Chondrocyte (in vitro differentiated cells): ENCODE measurements at places on chromosomes 4 and X. TPM values are rescaled to one million over a fixed set of nuclear protein-coding genes. Genes with fewer than 3 reads are reported as not detected.
A peak's percentile ranks its signal among the peaks of the same experiment; 100 is the strongest.

Gene DDX53
- not detected in 3 replicates for total RNA-seq

Gene ASMTL
- 19.6 to 29.0 TPM (median 20.2 TPM) in 3 replicates for total RNA-seq

Gene SLITRK4
- 0.82 to 2.4 TPM (median 2.1 TPM) in 3 replicates for total RNA-seq

- no peak overlapping the region for H3K27ac ChIP-seq
- H3K4me1 ChIP-seq = peaks cover 3% of the 10 kb centered on the region
- no peak overlapping the region for H3K4me3 ChIP-seq
- peaks cover 8% of the 10 kb centered on the region for H3K36me3 ChIP-seq
- DNase-seq = no peak
- H3K27me3 ChIP-seq = no peaks in the 10 kb centered on the region
These were observed 12.2 kb upstream of the PGRMC2 start for GRCh38 chr4:128299848-128300247.

GRCh38 chr4:99205153-99205979 is 13.7 kb downstream of the ADH6 start:
- peaks cover 77% of the 10 kb centered on the region for H3K4me1 ChIP-seq
- no peak overlapping the region for H3K4me3 ChIP-seq
- H3K27ac ChIP-seq = peak overlapping the region; percentile 34
- no peaks in the 10 kb centered on the region for H3K36me3 ChIP-seq
- DNase-seq = no peak

GRCh38 chrX:44742480-44743155 is 101.2 kb upstream of the DUSP21 start:
- H3K27me3 ChIP-seq = no peaks in the 10 kb centered on the region
- H3K27ac ChIP-seq = no peak overlapping the region
- no peaks in the 10 kb centered on the region for H3K4me1 ChIP-seq

- no peak overlapping the region for H3K27ac ChIP-seq
- no peak for DNase-seq
- H3K36me3 ChIP-seq = peaks cover 1% of the 10 kb centered on the region
- H3K27me3 ChIP-seq = no peaks in the 10 kb centered on the region
- H3K4me1 ChIP-seq = peaks cover 34% of the 10 kb centered on the region
These were observed 6.7 kb downstream of the GPR34 start for GRCh38 chrX:41695426-41695825.

DNA sequence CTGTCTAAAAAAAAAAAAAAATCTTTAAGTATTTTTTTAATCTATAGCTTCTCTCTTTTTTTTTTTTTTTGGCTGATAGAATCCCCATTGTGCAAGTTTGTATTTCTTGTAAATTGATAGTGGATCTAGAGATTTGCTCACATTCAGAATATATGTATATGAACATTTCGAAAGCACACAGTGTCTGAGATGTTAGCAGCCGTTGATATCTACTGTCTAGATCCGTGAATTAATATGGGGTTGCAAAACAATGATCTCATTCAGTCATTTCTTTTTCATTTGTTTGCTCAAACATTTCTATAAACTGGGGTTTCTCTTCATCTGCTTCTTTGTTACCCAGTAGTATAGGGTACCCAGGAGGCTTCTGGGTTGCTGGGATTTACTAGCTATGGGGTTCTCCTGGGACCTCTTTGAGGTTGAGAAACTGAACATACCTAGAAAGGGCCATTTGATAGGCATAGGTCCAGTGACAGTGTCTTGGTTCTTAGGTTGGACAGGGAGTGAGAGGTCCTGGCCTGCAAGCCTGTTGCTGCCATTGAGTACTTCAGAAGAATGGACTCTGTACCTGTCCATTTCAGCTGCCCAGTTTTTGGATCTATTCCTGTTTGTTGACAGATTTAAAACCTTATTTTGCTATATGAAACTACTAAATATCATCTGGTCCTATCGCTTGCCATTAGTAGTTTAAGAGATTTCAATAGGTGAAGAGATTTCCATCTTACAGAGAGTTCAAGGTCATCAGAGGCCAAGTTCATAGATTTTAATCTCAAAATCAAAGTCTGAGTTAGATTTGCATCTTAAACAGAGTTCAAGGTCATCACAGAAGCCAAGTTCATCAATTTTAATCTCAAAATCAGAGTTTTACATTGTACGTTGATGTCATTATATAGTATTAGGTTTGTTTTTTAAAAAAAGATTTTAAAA is 50.8 kb downstream of the WWC2 start:
- H3K36me3 ChIP-seq = no peaks in the 10 kb centered on the region
- no peak for DNase-seq

DNA sequence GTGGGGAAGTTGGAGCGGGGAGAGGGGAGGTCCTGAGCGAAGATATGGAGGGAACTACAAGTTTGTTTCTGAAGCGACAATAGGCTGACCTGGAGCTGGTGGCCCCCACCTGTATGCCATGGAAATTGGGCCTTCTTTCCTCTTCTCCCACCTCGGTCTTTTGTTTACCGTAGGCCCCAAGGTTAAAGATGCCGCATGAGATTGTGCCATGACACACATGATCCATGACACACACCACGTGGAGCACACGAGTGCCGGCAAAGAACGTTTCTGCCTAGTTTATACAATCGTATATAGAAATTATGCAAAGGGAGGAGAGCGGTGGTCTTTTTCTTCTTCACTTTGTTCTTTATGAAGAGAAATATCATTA is 408 bp downstream of the TMEM33 start:
- DNase-seq = no peak
- H3K4me3 ChIP-seq = peak overlapping the region; percentile 99
- peaks cover 14% of the 10 kb centered on the region for H3K27me3 ChIP-seq
- H3K36me3 ChIP-seq = peaks cover 4% of the 10 kb centered on the region

DNA sequence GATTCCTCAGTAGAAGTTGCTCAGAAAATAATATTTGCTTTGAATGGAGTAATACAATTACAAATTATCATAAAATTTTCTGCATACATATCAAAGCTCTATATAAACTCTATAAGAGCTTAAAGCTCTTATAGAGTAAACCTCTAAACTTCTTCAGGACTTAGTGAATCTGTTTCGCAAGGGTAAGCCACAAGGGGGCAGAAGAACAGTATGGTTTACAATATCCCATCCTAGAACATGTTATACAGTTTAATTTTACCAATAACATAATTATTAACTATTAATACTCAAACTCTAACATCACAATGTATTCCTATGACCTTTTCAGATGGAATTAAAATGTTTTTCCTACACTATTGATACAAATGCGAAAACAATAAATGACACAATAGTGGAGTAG is 33.8 kb upstream of the SPANXN1 start:
- no peaks in the 10 kb centered on the region for H3K4me1 ChIP-seq
- DNase-seq = no peak
- H3K27me3 ChIP-seq = no peaks in the 10 kb centered on the region
- H3K36me3 ChIP-seq = no peaks in the 10 kb centered on the region
- H3K27ac ChIP-seq = no peak overlapping the region

- no peak overlapping the region for H3K4me3 ChIP-seq
- peaks cover 20% of the 10 kb centered on the region for H3K4me1 ChIP-seq
- no peaks in the 10 kb centered on the region for H3K27me3 ChIP-seq
- peaks cover 8% of the 10 kb centered on the region for H3K36me3 ChIP-seq
- no peak for DNase-seq
These were observed 108.3 kb upstream of the MED14 start for GRCh38 chrX:40843643-40844042.

GRCh38 chrX:3520982-3521381 is 174.5 kb upstream of the MXRA5 start:
- H3K27ac ChIP-seq = no peak overlapping the region
- no peaks in the 10 kb centered on the region for H3K36me3 ChIP-seq
- H3K4me3 ChIP-seq = peak overlapping the region; percentile 45
- H3K27me3 ChIP-seq = no peaks in the 10 kb centered on the region
- DNase-seq = no peak
- peaks cover 25% of the 10 kb centered on the region for H3K4me1 ChIP-seq

DNA sequence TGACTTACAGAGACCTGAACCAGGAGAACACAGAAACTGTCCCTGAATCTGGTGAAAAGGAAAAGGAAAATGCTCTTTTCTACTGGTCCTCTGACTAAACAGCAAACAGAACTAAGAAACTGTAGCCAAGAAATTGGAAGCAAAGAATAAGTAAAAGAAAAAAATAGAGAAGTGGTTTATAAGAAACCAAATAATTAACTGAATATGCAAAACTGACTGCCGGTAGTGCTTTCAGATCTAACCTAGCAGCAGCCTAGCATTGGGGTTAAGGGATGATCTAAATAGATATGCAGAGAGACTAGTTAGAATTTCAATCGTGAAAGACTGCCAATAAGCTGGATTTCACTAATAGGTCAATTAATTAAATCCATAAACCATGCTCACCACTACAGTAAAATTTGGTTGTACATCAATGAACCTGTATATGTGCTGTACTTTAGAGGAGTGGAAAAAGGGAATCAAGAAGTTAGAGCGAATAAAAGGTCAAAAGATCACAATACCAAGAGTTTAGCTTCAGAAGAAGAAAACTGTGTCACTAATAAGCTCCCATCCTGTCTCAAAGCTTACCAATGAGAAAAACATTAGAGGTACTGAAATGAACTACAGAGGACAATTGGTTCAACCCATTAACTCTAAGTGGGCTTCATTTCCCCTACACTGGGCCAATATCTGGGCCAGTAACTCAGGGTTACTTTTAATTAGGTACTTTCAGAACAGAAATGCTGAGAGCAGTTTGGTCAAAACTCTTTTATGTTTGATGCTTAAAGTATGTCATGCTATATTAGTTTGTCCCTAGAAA is 53.6 kb downstream of the KLHL13 start:
- no peak overlapping the region for H3K4me3 ChIP-seq
- DNase-seq = no peak
- no peaks in the 10 kb centered on the region for H3K36me3 ChIP-seq
- H3K27ac ChIP-seq = no peak overlapping the region
- no peaks in the 10 kb centered on the region for H3K4me1 ChIP-seq

- peaks cover 7% of the 10 kb centered on the region for H3K4me1 ChIP-seq
- DNase-seq = peak; percentile 84
- no peak overlapping the region for H3K27ac ChIP-seq
- H3K27me3 ChIP-seq = no peaks in the 10 kb centered on the region
These were observed 22.4 kb upstream of the SULT1B1 start for GRCh38 chr4:69782651-69783310.

- no peak for DNase-seq
- peaks cover 43% of the 10 kb centered on the region for H3K4me1 ChIP-seq
- H3K27me3 ChIP-seq = no peaks in the 10 kb centered on the region
- H3K27ac ChIP-seq = peak overlapping the region; percentile 80
These were observed 22.9 kb downstream of the SHISA3 start for GRCh38 chr4:42420140-42420539.

GRCh38 chr4:29711226-29711625 is 1008.9 kb upstream of the PCDH7 start:
- H3K27me3 ChIP-seq = no peaks in the 10 kb centered on the region
- H3K4me1 ChIP-seq = peaks cover 4% of the 10 kb centered on the region
- H3K4me3 ChIP-seq = no peak overlapping the region
- no peak for DNase-seq

- no peak for DNase-seq
- H3K36me3 ChIP-seq = peaks cover 2% of the 10 kb centered on the region
- no peak overlapping the region for H3K4me3 ChIP-seq
- H3K27me3 ChIP-seq = no peaks in the 10 kb centered on the region
- no peak overlapping the region for H3K27ac ChIP-seq
These were observed 63.7 kb downstream of the ANK2 start for GRCh38 chr4:113113151-113113550.

- peaks cover 10% of the 10 kb centered on the region for H3K4me1 ChIP-seq
- DNase-seq = no peak
- no peaks in the 10 kb centered on the region for H3K27me3 ChIP-seq
These were observed 269.3 kb upstream of the ADGRL3 start for GRCh38 chr4:60930866-60931265.

DNA sequence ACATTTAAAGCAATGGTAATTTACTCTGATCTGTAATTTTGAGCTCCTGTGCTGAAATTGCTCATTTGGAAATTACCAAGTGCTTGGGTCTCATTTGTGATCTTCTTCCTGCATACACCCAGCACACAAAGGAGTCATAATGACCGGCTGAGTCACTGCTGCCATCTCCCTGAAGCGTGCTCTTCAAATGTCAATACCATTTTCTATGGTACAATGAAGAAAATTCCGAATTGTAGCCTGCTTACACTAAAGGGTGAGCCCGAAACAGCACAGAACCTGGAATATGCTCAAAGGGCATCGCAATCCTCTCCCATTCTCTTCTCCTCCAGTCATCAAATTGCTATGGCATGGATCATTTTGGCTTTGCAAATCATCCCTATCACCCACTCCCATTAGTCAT is 140.5 kb downstream of the GRIA3 start:
- no peak for DNase-seq
- H3K27ac ChIP-seq = no peak overlapping the region
- H3K27me3 ChIP-seq = no peaks in the 10 kb centered on the region

DNA sequence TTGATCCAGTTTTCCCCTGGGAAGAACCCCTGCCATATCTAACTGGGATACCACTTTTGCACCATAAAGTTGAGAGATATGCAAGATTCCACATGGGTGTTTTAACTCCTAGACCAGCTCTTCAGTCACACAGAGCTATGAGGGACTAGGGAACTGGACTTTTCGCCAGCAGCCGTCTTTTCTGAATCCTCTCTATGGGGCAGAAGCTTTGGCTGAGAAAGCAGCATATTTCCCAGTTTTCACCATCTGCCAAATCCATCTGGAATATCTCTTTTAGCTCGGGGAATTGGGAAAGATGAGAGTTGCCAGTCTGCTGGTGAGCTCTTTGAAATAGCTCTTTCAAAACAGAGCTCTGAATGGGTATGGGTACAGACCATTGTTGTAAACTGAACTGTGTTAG is 20.9 kb downstream of the APOOL start:
- DNase-seq = no peak
- H3K36me3 ChIP-seq = no peaks in the 10 kb centered on the region
- no peak overlapping the region for H3K27ac ChIP-seq
- H3K4me3 ChIP-seq = no peak overlapping the region
- H3K27me3 ChIP-seq = no peaks in the 10 kb centered on the region

DNA sequence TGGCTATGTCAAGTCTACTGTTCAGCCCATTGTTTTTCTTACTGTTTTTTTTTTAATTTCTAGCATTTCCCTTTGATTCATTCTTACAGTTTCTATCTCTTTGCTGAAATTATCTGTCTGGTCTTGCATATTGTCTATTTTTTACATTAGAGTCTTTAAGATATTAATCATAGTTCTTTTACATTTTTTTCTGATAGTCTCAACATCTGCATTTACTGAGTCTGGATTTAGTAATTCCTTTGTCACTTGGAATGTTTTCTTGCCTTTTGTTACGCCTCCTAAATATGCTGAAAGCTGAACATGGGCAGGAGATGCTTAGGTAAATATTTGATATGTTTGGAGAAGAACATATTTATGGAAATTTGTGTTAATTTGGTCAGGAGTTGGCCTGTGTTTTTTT is 10.4 kb downstream of the JADE3 start:
- H3K4me3 ChIP-seq = no peak overlapping the region
- H3K27me3 ChIP-seq = no peaks in the 10 kb centered on the region
- H3K36me3 ChIP-seq = peaks cover 4% of the 10 kb centered on the region
- no peak for DNase-seq
- peaks cover 10% of the 10 kb centered on the region for H3K4me1 ChIP-seq

GRCh38 chr4:151152028-151152427 is 52.6 kb downstream of the RPS3A start:
- H3K4me1 ChIP-seq = peaks cover 3% of the 10 kb centered on the region
- H3K36me3 ChIP-seq = peaks cover 6% of the 10 kb centered on the region
- H3K27ac ChIP-seq = peak overlapping the region; percentile 8
- H3K4me3 ChIP-seq = no peak overlapping the region
- no peak for DNase-seq
- no peaks in the 10 kb centered on the region for H3K27me3 ChIP-seq
